HFFc6 (cell line): ENCODE measurements at places on chromosomes 6 and 20.
A peak's percentile ranks its signal among the peaks of the same experiment; 100 is the strongest.

GRCh38 chr6:14912226-14912625 lies 333.6 kb upstream of the JARID2 start:
- peaks cover 14% of the 10 kb centered on the region for H3K4me1 ChIP-seq
- DNase-seq: no peak
- no peak overlapping the region for H3K4me3 ChIP-seq
- peaks cover 7% of the 10 kb centered on the region; the same call in 1 of the 2 replicates for H3K27me3 ChIP-seq
- no peaks in the 10 kb centered on the region for H3K36me3 ChIP-seq
- H3K27ac ChIP-seq: no peak overlapping the region

DNA sequence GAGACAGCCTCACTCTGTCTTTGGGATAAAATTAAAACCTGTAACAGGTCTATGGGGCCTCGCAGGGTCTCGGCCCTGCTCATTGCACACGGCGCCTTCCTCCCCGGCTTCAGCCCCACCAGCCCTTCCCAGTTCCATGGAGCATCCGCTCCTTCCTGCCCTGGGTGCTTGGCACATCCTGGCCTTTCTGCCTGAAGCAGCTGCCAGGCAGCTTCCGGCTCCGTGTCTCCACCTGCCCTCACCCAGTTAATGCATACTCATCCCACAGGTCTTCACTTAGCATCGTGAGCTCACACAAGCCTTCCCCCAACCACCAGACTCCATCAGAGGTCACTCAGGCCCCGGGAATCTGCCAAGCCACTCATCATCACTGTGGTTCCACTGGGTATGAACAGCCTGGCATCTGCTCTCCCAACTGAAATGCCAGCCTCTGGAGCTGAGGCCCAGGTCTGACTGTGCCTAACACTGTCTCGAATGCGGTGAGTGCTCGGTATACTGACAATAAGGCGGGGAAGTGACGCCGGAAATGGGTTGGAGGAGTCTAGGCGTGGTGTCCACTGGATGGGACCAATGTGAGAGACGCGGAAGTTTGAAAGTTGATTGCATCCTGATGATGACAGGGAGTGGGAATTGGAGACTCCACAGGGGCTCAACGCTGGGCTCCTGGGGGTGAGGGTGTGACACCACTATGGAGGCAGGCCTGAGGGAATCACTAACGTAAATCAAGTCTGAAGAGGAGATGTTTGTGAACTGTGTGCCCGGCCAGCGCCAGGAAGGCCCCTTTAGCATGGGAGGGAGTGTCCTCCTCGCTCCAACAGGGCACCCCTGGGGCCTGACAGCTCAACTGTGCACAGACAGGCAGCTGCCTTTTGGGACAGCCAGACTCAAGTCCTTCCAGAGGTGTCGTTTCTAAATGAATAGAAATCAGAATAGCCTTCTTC lies 245.8 kb downstream of the TTLL2 start:
- peaks cover 11% of the 10 kb centered on the region for H3K36me3 ChIP-seq
- no peaks in the 10 kb centered on the region for H3K4me1 ChIP-seq
- H3K4me3 ChIP-seq: no peak overlapping the region
- no peak for DNase-seq
- H3K27ac ChIP-seq: no peak overlapping the region
- no peaks in the 10 kb centered on the region; the same call in 1 of the 2 replicates for H3K27me3 ChIP-seq

DNA sequence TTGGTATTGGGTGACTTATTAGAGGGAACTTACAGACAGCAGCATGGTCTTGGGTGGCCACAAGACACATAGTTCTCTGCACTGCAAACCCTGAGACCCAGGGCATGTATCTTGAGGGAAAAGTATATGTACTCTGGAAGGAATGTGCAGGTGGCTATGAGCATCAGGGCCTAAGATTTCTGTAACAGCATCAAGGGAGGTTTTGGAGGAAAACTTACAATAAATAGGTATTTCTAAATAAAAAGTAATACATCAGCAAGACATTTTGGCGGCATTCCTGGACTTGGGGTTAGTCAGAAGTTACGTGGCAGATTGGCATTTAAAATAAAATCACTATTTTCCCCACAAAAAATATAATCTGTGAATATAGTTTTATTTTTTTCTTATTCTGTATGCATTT lies 8.0 kb upstream of the STX7 start:
- peaks cover 22% of the 10 kb centered on the region for H3K4me1 ChIP-seq
- DNase-seq: no peak
- H3K27me3 ChIP-seq: peaks cover 15% of the 10 kb centered on the region
- no peak overlapping the region for H3K27ac ChIP-seq
- H3K36me3 ChIP-seq: no peaks in the 10 kb centered on the region

DNA sequence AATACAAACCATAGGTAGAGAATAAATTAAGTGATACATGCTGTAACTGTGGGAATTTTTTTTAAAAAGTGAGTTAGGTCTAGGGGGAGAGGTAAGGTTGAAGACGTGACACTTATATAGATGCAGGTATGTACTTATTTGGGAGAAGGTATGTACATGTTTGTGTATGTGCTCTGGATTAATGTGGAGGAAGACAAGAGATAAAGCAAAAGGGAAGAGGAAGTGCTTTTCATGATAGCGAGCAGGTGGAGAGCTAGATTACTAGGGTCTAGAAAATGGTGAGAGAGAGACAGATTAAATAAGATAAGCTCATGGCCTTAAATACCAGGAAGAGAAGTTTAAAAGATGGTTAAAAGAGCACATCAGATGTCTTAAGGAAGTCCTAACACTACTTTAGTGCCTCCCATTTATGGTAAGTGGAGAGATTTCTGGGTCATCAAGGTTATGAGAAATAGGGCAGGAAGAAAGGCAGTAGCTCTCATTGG lies 92.5 kb downstream of the MAN1A1 start:
- no peak overlapping the region for H3K27ac ChIP-seq
- no peak overlapping the region for H3K4me3 ChIP-seq
- no peaks in the 10 kb centered on the region for H3K36me3 ChIP-seq

DNA sequence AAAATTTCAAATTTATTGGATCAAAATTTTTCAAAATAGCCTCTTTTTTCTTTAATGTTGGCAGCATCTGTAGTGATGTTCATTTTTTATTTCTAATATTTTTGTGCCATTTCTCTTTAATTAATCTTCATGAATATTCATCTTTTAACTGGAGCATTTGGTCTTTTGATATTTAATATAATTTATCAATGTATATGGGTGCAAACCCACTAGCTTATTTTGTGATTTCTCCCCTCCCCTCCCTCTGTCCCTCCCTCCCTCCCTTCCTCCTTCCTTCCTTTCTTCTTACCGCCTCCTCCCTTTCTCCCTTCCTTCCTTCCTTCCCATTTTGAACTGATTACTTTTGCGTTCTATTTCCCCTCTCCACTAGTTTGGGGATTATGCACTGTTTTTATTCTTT lies 49.2 kb downstream of the TGM2 start:
- peaks cover 80% of the 10 kb centered on the region for H3K4me1 ChIP-seq
- H3K36me3 ChIP-seq: peaks cover 4% of the 10 kb centered on the region; the same call in 1 of the 2 replicates
- DNase-seq: no peak
- H3K27me3 ChIP-seq: no peaks in the 10 kb centered on the region; the same call in 1 of the 2 replicates
- no peak overlapping the region for H3K4me3 ChIP-seq

DNA sequence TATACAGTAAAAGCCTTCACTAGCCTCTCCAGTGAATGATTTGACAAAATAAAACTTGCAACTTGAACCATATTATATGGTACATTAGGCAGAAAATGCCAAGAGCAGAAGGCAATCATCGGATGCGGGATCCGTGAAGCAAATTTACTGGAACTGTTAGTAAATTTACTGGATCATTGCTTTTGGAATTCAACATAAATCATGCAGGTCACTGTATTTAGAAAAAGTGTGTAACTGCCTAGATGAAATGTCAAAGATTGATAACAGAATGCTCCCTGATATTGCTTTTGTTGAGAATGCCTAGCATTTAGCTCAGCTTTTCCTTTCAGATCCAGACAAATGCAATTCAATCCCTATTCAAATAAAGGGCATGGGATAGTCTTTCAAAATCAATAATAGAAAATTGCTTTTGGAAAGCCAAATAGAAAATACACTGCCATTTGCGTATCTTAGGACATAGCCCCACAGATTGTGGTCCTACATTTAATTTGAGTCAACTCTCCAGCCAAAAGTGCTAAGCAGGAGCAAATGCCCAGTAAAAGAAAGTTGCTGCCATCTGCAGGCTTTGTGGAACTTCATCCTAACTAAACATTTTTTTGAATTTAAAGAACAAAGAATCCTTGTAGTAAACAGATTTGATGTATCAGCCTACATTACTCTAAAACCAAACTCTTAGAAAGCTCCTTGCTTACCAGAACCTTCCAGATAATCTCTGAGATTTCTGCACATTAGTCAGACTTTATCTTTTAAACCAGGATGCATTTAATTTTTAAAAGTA lies 109.5 kb upstream of the HSF2 start:
- DNase-seq: peak; percentile 4
- no peak overlapping the region for H3K27ac ChIP-seq
- H3K4me3 ChIP-seq: no peak overlapping the region
- H3K4me1 ChIP-seq: no peaks in the 10 kb centered on the region

DNA sequence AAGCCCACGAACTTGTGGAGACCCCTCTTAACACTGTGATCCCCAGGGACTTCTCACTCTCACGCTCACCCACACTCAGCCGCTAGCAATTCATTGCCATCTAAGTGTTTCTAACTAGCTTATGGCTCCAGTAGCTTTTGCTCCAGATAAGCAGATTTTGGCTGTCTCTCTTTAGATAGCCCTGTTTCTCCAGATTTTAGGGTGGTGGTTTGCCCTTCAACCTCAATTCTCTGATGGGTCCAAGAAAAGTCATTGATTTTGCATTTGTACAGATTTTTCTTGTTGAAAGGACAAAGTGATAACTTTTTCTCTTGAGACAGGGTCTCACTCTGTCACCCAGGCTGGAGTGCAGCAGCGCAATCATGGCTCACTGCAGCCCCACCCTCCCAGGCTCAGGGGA lies 41.2 kb downstream of the NR2E1 start:
- no peaks in the 10 kb centered on the region for H3K4me1 ChIP-seq
- no peaks in the 10 kb centered on the region for H3K27me3 ChIP-seq
- no peak overlapping the region for H3K4me3 ChIP-seq
- no peak for DNase-seq

- H3K4me3 ChIP-seq: peak overlapping the region; percentile 54; the same call in 1 of the 2 replicates
- peak overlapping the region; percentile 62 for H3K27ac ChIP-seq
- no peak for DNase-seq
- peaks cover 60% of the 10 kb centered on the region for H3K4me1 ChIP-seq
Measured at GRCh38 chr20:47557791-47558190, 56.1 kb downstream of the NCOA3 start.

DNA sequence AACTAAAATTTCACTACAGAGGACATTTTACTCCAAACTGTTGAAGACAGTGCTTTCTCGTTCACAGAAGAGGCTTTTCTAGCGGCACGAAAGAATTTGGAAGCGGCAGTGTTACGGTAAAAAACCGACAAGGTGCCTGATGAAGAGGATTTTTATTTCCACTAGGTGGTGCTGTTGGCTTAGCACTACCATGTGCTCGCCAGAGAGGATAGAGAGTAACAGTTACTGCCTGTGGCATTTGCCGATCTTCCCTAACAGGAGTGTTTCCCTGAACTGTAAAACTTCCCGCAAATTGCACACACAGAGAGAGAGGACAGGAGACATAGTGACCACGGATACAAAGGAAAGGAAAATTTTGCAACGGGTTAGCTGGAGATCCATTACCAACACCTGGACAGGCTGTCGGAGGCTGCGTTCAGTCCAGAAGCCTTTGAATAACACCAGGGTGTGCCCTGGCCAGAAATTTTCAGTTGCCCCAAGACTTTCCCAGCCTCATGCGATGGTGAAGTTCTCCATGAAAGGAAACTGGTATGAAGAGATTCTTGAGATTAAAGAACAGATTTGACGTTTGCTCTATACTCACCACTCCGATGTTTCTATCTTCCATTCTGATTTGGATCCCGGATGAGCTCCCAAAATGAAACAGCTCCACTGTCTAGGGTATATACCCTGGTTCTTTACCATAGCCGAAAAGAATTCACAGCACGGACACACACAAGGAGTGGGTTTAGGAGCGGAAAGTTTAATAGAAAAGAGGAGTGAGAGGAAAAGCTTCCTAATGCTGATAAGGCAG lies 48.1 kb downstream of the HLA-DPB1 start:
- H3K27ac ChIP-seq: no peak overlapping the region
- peaks cover 35% of the 10 kb centered on the region for H3K27me3 ChIP-seq
- peaks cover 10% of the 10 kb centered on the region for H3K36me3 ChIP-seq
- H3K4me1 ChIP-seq: no peaks in the 10 kb centered on the region
- no peak for DNase-seq

DNA sequence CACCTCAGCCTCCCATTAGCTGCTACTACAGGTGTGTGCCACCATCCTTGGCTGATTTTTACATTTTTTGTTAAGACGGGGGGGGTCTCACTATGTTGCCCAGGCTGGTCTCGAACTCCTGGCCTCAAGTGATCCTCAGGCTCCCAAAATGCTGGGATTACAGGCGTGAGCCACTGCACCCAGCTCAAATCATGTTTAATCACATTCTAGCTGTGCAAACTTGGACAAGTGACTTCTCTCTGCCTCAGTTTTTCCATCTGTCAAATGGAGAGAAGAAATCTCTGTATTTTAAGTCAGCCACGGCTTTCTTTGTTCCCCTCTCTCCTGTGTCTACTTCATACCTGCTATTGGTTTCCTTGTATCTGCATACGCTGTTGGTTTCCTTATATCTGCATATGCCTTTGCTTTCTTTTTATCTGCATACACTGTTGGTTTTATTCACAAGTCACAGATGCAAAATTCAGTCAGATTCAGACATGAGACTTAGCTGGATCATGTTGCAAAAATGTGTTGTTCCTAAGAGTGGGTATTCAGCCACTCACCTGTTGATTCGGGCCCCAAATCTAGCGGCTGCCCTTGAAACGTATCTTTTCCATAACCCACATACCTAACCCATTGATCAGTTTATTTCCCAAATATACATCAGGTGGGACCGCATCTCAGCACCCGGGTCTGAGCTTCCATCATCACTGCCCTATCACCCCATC lies 30.2 kb downstream of the SULF2 start:
- H3K4me1 ChIP-seq: no peaks in the 10 kb centered on the region
- no peak for DNase-seq
- no peak overlapping the region for H3K4me3 ChIP-seq
- H3K36me3 ChIP-seq: no peaks in the 10 kb centered on the region
- H3K27me3 ChIP-seq: peaks cover 26% of the 10 kb centered on the region
- H3K27ac ChIP-seq: no peak overlapping the region

DNA sequence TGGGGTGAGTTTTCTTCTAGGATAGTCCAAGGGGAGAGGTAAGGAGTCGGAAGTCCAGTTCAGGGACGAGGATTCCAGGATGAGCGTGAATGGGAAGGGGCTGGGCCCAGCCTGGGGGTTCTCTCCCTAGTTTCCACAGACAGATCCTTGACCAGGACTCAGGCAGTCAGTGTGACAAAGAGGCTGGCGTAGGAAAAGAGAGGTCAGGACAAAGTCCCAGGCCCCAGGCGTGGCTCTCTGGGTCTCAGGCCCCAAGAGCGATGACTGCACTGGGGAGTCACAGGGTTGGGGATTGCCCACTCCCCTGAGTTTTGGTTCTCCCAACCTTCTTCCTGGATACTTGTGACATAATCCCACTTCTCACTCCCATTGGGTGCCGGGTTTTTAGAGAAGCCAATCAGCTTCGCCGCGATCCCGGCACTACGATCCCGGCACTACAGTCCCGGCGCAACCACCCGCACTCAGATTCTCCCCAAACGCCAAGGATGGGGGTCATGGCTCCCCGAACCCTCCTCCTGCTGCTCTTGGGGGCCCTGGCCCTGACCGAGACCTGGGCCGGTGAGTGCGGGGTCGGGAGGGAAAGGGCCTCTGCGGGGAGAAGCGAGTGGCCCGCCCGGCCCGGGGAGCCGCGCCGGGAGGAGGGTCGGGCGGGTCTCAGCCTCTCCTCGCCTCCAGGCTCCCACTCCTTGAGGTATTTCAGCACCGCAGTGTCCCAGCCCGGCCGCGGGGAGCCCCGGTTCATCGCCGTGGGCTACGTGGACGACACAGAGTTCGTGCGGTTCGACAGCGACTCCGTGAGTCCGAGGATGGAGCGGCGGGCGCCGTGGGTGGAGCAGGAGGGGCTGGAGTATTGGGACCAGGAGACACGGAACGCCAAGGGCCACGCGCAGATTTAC lies 46.2 kb upstream of the TRIM26 start:
- H3K27ac ChIP-seq: peak overlapping the region; percentile 37
- H3K4me1 ChIP-seq: peaks cover 33% of the 10 kb centered on the region
- peak; percentile 66 for DNase-seq
- H3K36me3 ChIP-seq: peaks cover 10% of the 10 kb centered on the region; the same call in 1 of the 2 replicates
